T-cell (primary cell): ENCODE measurements at places on chromosomes 2 and 18. TPM values are rescaled to one million over a fixed set of nuclear protein-coding genes. Genes with fewer than 3 reads are reported as not detected.

GRCh38 chr18:43393174-43393573, 115.9 kb upstream of the SYT4 start:
- H3K27me3 ChIP-seq, result no peaks in the 10 kb centered on the region
- no peak overlapping the region for H3K27ac ChIP-seq
- no peaks in the 10 kb centered on the region for H3K4me1 ChIP-seq
- no peak for DNase-seq
- H3K36me3 ChIP-seq, result no peaks in the 10 kb centered on the region

Gene RAMP1
- 1.1 TPM for total RNA-seq

Gene IL1F10
- total RNA-seq, result not detected

DNA sequence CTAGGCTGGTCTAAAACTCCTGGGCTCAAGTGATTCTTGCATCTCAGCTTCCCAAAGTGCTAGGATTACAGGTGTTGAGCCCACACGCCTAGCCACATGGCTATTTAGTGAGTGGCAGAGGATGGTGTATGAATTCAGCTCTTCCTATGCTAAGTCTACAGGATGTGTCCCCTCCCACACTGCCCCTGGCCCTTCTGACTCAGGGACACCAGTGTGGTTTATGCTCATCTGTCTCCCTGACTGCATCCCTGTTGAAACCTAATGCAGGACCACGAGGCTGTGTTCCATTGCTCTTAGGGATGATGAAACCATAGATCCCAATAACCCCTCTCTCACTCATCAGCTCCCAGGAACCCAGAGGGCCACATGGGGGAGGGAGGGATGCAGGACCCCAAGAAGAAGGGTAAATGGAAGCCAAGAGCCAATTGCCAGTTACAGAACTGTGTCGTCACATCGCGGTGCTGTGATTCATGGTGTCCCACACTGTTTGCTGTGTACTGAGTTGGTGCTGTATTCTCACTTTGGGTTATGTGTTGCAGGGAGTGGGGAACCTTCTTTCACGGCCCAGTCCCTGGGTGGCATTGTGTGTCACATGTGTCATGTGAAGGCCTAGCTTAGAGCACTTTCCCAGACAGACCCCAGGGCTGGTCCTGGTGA, 102.9 kb upstream of the HAAO start:
- no peaks in the 10 kb centered on the region for H3K4me1 ChIP-seq
- H3K27ac ChIP-seq, result no peak overlapping the region
- no peak overlapping the region for H3K4me3 ChIP-seq
- no peaks in the 10 kb centered on the region for H3K36me3 ChIP-seq
